ENCODE measurements at places on chromosomes 3 and 15.

DNA sequence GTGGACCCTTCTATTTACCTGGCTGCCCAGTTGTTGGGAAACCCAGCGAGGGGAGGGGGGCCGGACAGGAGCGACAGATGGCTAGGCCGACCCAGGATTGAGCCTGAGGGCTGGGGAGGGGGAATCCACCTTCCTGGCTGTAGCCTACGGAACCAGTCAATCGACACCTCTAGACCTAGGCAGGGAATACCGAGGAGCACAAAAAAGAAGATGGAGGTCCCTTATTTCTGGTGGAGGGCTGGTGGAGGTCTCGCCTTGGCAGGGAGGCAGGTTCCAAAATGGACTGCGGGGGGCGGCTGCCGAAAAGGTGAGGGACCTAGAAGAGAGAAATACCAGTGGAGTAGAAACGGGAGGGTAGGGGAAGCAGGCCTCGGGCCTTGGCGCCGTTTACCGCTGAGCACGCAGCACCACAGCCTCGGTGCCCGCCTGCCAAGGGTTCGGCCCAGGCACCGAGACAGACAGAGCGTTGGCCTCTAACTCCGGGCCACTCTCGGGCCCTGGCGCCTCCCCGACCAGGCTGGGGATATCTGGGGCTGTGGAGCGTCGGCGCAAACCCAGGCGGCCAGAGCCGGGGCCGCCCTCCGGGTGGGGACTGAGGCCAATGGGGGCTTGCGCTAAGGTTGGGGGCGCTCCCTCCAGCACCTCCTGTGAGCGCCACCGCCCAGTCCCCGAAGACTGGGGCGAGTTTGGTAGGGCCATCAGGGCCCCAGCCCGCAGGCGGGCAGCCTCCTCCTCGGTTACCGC, 1.6 kb downstream of the ANKRD63 start:
- no peak for DNase-seq

- DNase-seq = no peak
Observed at GRCh38 chr15:28037969-28038590, 61.0 kb downstream of the OCA2 start.

DNA sequence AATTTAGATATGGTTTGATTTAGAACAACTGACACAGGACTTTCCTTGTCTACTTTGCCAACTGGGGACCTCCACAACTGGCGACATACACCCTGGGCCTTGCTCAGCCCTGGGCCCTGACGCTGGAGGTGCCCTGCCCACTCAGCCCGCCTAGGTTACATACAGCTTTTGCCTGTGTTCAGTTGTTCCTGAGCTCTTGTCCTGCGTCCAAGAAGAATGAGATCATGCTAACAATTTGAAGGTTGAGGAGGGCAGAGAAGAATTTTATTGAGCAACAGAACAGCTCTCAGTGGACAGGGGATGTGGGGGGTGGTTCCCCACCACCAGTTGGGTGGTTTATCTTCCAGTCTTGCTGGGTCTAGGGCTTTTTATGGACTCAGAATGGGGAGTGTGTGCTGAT, 67.9 kb downstream of the IQCH start:
- DNase-seq = no peak

DNA sequence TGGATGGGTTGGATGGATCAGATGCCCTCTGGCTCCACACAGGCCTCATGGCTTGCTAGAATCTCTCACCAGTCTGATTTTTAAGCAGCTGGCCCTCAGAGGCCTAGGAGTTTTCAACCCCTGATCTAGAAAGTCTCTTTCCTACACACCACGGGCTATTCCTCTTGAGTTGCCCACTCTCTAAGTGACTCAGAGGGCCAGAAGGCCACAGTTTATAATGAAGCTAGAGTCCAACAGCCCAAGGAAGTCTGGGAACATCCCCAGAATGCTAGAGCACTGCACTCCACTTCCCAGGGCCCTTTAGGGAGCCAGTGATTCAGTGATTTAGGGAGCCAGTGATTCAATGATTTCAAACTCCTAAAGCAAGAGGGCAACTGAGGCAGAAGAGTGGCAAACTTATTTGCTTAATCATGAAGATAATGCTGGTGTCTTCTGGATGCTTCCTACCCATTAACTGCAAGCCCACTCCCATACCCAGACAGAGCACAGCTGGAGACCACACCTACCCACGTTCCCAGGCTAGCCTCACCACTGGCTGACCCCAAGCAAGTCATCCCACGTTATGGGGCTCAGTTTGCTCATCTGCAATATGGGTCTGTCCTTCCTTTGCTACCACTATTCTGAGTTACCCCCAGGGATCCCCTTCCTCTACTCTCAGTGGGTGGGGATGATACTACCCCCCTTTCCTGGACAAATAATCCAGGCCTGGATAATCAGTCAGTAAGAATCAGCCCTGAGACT, 36.7 kb downstream of the ABTB1 start:
- DNase-seq = no peak

DNA sequence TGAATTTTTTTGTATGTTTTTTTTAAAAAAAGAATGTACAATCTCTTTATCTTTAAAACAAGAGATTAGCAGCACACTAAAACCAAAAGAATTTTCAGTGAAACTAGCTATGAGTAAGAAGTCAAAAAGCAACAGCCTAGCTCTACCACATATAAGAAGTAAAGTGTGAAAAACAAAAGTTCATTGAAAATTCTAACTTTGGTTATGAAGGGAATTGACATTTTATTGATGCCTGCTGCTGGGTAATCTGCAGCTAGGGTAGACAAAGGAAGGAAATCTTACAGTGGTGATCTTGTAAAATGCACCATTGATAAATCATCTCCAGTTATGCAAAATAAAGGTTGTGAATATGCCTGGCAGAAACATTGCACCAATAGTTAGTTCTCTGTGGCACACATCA, 37.8 kb upstream of the FOXB1 start:
- DNase-seq = no peak

GRCh38 chr3:184097556-184097955, 692 bp downstream of the HTR3E start:
- DNase-seq = no peak

DNA sequence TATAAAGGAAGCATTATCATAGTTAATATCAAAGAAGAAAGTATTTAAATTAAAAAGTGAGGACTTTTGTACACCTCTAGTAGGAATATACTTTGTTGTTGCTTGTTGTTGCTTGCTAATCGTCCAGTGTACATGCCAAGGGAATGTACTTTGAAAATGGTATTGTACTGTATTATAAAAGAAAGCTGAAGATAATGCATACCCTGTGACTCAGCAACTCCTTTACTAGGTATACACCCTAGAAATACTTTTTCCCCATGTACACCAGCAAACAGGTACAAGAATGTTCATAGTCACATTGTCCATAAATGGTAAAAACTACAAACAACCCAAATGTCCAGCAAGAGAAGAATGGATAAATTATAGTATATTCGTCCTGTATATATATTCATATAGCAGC, 12.0 kb downstream of the TTBK2 start:
- DNase-seq = no peak

All from activated naive CD4-positive, alpha-beta T cell treated with Interleukin-2 at 50 U/mL for 16 hours (primary cell).